Posterior vena cava (tissue), 2 donors: ENCODE measurements at places on chromosomes 6 and 20. TPM values are rescaled to one million over a fixed set of nuclear protein-coding genes. Genes with fewer than 3 reads are reported as not detected.
A peak's percentile ranks its signal among the peaks of the same experiment; 100 is the strongest.

GRCh38 chr6:137020776-137021175 is 24.0 kb downstream of the IL20RA start:
- DNase-seq, result no peak

- no peak for DNase-seq
These were observed 88.2 kb downstream of the COL12A1 start for GRCh38 chr6:75117701-75118100.

DNA sequence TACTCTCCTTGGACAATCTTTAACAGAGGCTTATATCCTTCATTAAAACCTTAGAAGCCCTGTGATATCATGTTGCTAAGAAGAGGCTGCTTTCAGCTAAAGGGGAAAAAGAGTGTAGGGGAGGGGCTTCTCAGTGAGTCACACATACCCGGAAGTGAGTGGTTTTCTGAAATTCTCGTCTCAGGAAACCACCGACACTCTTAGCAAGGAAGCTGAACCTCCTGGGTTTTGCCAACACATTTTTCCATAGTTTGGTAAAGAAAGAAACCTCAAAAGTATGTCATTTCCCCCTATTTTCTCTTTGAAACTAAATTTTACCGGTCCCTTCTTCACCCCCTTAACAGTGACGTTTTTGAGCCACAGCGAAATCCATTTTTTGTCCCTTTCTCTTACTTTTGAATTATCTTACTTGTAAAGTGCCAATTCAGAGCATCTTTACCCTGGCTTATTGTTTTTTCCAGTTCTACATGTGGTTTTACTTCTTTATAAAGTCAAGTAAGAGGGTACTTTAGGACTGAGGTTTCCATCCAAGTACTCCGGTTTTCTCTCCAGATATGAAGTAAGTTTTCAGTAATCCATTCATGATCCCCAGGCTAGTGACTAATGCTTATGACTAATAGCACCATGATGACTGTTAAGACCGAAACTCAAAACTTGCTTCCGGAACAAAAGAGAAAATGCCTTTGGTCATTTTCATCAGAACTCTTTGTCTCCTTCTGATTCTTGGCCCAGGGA is 219.3 kb downstream of the ARHGAP18 start:
- DNase-seq, result no peak

DNA sequence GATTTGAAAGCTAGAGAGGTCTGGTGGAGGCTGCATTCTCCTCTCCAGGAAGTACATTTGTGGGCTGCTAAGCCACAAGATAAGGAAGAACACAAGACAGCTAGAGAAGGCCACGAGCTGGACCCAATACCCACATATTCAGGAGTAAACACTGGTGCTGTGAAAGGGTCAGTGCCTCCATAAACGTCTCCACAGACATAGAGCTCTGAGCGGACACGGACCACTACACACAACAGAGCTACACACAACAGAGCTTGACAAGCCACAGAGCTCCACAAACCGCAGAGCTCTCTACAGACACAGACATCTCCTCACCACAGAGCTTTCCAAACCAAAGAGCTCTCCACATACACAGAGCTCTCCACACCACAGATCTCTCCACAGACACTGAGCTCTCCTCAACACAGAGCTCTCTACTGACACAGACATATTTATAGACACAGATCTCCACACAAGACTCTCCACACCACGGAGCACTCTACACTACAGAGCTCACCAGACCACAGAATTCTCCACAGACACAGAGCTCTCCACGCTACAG is 51.9 kb downstream of the ERMARD start:
- DNase-seq, result peak; percentile 46

GRCh38 chr20:50821994-50822393 is 27.1 kb downstream of the BCAS4 start:
- DNase-seq, result no peak

- DNase-seq, result no peak
These were observed 42.3 kb downstream of the ANKEF1 start for GRCh38 chr20:10077081-10077471.

- DNase-seq, result no peak
These were observed 805 bp downstream of the PHF1 start for GRCh38 chr6:33411632-33412005.

DNA sequence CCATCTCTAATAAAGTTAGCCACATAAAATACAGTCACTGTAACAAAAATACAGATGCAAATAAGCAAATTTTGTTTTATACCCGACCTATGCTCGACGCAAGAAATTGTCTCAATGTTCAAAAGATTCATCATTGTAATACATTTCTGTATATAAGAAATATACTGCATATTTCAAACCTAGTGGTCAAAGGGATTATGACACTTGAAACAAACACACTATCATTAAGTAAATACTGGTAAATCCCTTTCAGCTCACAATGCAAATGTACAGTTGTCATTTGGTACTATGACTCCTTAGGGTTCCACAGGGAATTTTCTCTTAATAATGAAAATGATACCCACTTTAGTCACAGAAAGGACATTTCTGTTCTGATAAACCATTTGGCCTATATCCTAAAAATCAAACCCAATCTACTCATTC is 2.2 kb downstream of the HIVEP2 start:
- DNase-seq, result no peak

- DNase-seq, result no peak
These were observed 92.8 kb upstream of the FOXC1 start for GRCh38 chr6:1516742-1517520.

DNA sequence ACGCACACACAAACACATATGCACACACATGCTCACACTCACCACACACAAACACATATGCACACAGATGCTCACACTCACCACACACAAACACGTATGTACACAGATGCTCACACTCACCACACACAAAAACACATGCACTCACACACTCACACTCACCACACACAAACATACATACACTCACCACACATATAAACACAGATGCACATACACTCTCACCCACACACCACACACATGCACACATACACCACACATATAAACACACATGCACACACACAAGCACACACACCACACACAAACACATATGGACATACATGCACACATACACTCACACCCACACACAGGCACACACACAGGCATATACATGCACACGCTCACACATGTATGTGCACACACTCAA is 112.3 kb downstream of the ERMARD start:
- no peak for DNase-seq

GRCh38 chr20:23136893-23137745 is 51.0 kb upstream of the CD93 start:
- no peak for DNase-seq

- no peak for DNase-seq
These were observed 766.5 kb downstream of the BCKDHB start for GRCh38 chr6:80872951-80873308.

GRCh38 chr20:60001108-60001507 is 42.9 kb downstream of the CDH26 start:
- no peak for DNase-seq

DNA sequence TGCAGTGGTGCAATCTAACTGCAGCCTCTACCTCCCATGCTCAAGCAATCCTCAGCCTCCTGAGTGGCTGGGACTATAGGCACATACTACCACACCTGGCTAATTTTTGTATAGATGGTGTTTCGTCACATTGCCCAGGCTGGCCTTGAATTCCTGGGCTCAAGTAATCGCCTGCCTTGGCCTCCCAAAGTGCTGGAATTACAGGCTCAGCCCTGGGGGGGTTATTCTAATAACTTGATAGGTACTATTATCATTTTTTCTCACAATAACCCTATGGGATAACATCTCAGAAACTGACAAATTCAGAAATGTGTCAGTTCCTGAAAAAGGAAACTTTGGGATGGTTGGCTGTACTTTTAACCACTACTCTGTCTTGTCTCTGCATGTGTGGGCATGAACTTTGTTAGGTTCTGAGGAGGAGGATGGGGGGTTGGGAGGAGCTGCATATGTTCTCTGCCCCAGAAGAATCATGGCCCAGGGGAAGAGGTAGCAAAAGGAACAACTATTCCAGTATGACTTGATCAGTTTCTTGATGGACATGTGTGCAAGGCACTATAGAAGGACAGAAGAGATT is 169.9 kb downstream of the CARMIL1 start:
- no peak for DNase-seq

- no peak for DNase-seq
These were observed 27.6 kb downstream of the GJA1 start for GRCh38 chr6:121463087-121463486.

DNA sequence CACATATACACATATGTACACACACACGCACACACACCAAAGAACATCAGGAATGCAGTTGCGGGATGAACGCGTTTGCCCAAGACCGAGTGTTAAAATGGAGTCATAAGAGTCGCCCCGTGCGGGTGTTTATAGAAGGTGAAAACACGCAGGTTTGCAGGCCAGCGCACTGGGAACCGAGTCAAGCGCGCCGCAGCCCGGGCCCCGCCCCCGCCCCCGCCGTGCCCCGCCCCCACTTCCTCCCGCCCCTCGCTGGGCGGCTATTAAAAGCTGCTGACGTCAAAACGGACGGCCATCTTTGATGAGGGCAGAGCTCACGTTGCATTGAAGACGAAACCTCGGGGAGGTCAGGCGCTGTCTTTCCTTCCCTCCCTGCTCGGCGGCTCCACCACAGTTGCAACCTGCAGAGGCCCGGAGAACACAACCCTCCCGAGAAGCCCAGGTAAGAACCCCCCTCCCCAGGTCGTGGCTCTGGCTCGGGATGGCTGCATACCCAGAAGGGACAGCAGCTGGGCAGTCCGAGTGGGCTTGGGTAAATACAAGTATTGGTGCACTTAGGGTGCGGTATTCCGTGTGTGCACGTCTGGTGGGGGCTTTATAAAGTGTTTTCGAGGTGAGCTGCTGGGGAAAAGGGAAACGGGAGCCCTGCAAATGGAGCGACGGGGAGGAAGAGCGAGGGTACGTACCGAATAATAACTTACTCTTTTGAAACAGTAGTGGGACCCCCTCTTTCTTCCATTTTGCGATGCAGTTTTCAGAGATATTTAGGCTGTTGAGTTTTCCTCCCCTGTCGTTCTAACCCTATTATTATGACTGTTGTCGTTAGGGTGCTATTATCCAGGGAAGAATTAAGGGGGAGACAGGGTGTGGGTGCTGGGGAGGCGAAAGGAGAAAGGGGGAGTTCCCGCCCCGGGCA is at the start of gene SNAP25:
TSS of gene SNAP25 (plus strand) at position 295 of the 916 bp plus-strand sequence. CDS start 56,662 bp downstream, outside the sequence.
- no peak for DNase-seq

- no peak for DNase-seq
These were observed 149.9 kb downstream of the MMS22L start for GRCh38 chr6:97133067-97133466.

Gene SYNDIG1
- total RNA-seq, result 22.5 TPM

Gene PARD6B
- total RNA-seq, result 1.4 TPM

Gene COL9A1
- not detected for total RNA-seq

Gene ANGPT4
- total RNA-seq, result 1.1 TPM

Gene TAB2
- total RNA-seq, result 52.3 TPM

Gene MICB
- total RNA-seq, result 4.1 TPM
